Adrenal gland (tissue), 19 donors: ENCODE measurements at places on chromosomes 13 and 19. TPM values are rescaled to one million over a fixed set of nuclear protein-coding genes. Genes with fewer than 3 reads are reported as not detected.

GRCh38 chr13:35889560-35889959, 241.6 kb downstream of the DCLK1 start:
- DNase-seq = no peak

- peak; percentile 50 for DNase-seq
Measured at GRCh38 chr19:19185853-19186740, 5.9 kb downstream of the BORCS8 start.

DNA sequence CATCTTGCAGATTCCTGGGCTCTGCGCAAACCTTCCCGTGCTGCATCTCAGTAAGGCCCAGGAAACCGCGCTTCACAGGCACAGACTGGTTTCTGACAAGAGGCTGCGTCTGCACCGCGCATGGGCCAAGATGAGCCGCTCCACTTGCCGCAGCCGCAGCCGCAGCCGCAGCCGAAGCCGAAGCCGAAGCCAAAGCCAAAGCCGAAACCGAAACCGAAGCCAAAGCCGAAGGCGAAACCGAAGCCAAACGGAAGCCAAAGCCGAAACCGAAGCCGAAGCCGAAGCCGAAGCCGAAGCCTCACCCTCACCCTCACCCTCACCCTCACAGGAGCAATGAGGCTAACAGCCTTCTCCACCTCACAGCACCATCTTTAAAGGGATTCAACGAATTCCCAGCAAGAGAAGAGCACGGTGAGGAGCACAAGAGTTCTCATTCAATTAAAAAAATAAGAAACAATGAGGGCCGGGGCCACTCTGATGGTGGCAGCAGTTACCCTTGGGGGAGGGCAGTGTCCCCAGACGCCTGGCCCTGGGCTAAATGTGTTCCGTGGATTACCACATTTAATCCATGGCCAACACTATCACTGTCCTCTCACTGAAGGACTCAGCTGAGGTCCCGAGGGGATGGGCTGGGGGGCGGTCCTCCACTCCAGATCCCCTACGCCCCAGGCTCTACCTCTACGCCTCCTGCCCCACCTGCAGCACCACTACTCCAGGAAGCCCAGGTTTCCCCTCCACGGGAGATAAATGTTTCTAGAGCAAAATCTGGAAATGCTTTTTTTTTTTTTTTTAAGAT, 29.1 kb downstream of the ZNF787 start:
- DNase-seq = no peak

GRCh38 chr13:75415694-75416093, 66.3 kb downstream of the TBC1D4 start:
- DNase-seq = no peak

DNA sequence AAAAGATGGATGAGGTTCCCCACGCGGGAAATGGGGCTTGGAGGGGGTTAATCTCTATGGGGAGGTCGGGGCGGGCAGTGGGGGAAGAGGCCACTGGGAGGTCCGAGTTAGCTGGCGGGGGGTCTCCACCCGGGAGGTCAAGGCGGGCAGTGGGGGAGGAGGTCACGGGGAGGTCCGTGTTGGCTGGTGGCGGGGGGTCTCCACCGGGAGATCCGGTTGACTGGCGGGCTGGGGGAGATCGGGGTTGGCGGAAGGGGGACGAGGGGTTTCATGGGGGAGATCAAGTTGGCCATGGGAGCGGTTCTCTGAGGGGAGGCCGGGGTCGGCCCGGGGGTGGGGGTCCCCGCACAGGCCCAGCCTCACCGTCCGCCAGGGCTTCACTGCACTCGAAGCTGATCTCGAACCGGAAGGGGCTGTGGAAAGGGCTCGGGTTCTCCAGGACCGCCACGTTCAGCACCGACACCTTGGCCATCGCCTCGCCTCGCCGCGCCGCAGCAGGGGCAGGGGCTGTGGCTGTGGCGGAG, 342 bp downstream of the ASF1B start:
- peak; percentile 39 for DNase-seq

GRCh38 chr13:99967498-99967868, 4.1 kb downstream of the ZIC5 start:
- no peak for DNase-seq

DNA sequence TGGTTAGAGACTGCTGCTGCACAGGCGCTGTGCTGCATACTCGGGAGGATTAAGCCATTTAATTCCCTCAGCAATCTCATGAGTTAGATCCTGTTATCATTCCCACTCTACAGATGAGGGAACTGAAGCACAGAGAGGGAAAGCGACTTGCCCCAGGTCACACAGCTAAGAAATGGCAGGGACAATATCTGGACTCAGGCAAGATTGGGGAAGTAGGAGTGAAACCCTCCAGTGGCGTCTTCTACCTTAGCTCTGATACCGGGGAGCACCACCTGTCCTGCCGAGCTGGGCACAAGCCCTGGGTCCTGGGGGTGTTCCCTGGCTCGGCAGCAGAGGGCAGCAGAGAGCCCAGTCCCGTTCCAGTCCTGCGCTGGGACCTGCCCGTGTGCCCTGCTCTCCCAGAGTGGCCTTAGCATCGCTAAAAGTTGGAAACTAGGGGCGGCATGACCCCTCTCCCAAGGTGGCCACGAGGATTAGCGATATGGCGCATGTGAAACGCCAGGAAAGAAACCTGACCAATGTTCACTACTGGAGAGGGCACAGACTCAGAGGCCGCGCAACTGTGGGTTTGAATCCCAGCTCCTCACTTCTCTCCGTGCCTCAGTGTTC, 20.5 kb downstream of the CYTH2 start:
- peak; percentile 87 for DNase-seq

Gene KIR3DL1
- 0.09 TPM for polyA plus RNA-seq

DNA sequence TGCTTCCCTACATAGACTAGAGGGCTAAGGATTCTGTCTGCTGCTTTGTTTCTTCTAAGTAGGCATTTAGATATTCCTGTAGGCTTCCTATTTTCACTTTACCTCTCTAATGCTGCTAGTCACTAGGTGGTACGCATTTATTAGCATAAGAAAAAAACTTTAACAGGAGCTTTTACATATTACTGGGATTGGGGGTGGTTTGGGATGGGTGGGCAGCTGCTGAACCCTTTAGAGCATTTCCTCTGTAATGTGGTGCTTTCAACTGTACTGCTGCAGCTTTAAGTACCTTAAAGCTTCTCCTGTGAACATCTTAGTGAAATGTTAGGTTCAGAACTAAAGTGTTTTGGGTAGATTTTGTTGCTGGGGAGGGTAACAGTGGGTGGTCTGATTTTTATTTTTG, 92.6 kb downstream of the ZNF486 start:
- no peak for DNase-seq

DNA sequence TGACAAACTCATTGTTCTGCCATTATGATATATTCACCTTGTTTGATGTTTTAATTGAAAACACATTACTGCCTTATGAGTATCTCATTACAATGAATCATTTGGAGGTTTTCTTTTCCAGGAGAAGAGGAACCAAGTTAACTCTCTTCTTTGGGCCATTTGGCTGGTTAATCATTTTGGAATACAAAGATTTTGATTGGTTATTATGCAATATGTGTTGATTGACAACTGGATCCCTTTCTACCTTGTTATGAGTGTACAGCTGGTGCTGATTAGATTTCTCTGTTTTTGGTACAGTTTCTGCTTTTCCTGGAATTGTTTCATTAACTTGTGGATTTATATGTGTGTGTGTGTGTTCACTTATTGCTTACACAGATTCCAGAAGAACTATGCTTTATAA, 49.2 kb upstream of the RGCC start:
- DNase-seq = no peak

Gene VSTM2B
- polyA plus RNA-seq = 0.09 TPM

Gene MBD3L2
- not detected for polyA plus RNA-seq

DNA sequence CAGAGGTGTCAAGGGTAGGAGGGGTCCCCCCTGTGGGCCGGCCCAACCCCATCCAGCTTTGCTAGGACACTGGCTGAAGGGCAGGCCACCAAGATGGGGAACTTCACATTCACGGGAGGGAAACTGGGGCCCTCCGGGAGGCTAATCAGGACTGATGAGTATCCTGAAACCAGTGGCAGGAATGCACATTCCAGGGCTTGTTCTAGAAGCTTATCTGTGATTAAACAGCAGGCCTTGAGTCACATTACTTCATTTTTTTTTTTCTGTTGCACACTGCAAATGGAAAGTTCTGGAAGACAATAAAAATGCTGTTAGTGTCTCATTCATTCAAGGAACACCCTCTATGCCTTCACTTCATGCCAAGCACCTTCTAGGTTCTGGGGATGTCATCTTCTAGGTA, 15.5 kb upstream of the SIGLEC11 start:
- no peak for DNase-seq

GRCh38 chr19:18932216-18932841, 8.7 kb downstream of the HOMER3 start:
- peak; percentile 89 for DNase-seq

DNA sequence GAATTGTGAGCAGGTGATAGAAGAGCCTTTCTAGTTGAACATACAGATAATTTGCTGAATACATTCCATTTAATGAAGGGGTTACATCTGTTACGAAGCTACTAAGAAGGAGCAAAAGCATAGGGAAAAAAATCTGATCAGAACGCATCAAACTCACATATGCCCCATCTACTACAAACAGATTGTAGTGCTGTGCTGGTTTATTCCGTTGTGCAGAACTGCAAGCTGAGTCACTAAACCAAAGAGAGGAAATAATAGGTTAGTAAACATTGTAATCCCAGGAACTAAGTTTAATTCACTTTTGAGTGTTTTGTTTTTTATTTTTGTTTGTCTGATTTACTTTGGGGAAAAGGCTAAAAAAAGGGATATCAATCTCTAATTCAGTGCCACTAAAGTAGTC, 136.3 kb downstream of the CDK8 start:
- DNase-seq = no peak

DNA sequence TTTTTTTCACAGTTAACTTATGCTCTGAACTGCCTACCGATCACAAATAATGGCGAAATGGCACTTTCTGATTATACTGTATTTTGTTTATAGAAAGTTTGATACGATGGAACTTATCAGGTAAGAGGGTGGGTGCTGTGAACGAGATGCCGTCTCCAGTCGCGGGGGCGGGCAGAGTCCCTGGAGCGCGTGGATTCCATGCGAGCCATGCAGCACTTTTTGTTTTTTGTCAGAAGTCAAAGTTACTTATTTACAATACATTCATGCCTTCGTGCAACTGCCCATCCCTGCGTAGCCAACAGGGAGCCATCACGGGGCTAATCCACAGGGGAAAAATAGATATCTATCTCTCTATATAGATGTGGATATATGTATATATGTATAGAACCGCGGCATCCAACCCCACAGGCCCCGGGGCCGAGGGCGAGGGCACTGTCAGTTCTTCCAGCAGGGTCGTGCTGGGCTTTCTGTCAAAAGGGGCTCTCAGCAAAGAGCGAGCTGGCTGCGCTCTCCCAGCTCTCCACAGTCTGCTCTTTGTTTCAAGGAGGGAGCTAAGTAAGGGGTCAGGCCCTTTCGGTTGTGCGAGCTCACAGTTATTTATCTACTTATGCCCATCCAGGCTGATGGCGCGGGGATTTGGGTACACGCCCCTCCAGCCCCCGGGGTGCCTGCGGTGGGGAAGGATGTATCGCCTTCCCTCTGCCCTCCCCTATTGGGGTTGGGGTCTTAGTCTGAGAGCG, 3.4 kb downstream of the SLITRK1 start:
- DNase-seq = no peak
